ENCODE measurements at places on chromosomes 7 and 10.

DNA sequence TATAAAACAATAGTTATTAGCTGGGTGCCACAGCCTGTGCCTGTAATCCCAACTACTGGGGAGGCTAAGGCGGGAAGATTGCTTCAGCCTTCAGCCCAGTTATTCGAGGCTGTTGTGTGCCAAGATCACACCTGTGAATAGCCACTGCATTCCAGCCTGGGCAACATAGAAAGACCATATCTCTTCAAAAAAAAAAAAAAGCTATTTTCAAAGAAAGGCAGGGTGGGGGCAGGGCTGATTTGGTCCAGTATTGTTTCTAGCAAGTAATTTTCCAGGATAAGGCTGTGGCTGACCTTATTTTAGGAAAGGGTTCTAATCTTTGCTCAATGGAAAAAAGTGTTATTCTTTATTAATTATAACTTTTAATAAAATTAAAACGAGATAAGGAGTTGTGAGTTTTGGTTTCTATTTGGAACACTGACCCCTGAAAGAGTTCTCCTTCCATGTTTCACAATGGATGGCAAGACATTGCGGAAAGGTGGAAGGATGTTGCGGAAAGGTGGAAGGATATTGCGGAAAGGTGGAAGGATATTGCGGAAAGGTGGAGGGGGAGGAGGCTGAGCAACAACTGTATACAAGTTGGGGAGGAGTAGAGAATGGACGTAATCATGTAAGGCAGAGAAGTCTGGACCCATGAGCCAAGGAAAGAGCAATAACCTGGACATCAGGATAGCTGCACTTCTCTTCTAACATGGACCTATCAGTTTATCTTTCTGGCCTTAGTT lies 1.5 kb upstream of the C1GALT1 start:
- no peak for DNase-seq

DNA sequence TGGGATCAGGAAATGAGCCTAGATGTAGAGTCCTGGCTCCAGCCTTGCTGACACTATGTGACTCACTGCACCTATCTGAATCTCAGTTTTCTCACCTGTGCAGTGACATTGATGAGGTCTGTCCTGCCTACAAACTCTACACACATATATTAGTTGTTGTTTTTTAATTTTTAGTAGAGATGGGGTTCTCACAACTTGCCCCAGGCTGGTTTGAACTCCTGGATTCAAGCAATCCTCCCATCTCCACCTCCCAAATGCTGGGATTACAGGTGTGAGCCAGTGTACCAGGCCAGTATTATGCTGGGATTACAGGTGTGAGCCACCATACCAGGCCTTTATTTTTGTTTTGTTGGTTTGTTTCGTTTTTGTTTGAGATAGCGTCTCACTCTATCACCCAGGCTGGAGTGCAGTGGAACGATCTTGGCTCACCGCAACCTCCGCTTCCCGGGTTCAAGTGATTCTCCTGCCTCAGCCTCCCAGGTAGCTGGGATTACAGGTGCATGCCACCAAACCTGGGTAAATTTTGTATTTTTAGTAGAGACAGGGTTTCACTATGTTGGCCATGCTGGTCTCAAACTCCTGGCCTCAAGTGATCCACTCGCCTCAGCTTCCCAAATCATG lies 11.8 kb upstream of the DDIT4 start:
- DNase-seq: no peak

GRCh38 chr10:103186128-103186527 lies 6.9 kb downstream of the NT5C2 start:
- no peak for DNase-seq

GRCh38 chr10:117965984-117966383 lies 80.8 kb downstream of the RAB11FIP2 start:
- no peak for DNase-seq

DNA sequence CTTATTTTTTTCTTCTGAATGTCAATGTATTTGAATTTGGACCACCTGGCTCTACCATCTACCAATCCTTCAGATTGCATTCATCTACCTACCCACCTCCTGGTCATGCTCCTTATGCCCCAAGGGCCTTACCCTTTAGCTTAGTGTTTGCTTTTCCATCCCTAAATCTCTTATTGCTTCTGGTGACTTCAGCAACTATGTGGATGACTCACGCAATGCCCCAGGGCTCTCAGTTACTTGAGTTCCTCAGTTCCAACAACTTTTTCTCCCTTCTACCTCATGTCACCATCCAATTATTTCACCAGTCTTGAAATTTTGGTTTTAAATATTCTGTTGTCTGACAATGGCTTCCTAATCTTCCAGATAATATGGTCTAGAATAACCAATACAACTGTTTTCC lies 118.9 kb downstream of the CFAP58 start:
- DNase-seq: no peak

GRCh38 chr7:127794551-127794950 lies 142.6 kb downstream of the SND1 start:
- DNase-seq: no peak

GRCh38 chr7:102836977-102837376 lies 75.8 kb upstream of the LRRC17 start:
- DNase-seq: no peak

GRCh38 chr7:44460325-44460724 lies 30.1 kb downstream of the NUDCD3 start:
- DNase-seq: peak; percentile 17

GRCh38 chr10:93514521-93514920 lies 18.1 kb downstream of the CEP55 start:
- no peak for DNase-seq

DNA sequence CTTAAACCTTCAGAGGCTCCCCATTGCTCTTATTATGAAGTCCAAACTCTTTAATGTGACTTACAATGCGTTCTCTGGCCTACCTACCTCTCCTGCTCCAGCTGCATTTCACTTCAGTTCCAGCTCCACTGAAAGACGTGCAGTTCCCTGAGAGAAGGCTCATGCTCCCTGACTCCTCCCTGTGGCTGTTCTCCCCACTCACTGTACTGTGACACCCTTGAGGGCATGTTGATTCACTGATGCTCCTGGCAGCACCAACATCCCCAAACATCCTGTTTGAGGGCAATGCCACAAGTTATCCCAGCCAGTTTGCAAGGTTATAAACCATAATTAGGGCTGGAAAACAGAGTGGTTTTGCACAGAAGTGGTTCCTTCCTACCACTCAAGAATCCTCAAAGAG lies 111.2 kb downstream of the LSM5 start:
- DNase-seq: no peak
